ENCODE measurements at places on chromosomes 12 and 14.

DNA sequence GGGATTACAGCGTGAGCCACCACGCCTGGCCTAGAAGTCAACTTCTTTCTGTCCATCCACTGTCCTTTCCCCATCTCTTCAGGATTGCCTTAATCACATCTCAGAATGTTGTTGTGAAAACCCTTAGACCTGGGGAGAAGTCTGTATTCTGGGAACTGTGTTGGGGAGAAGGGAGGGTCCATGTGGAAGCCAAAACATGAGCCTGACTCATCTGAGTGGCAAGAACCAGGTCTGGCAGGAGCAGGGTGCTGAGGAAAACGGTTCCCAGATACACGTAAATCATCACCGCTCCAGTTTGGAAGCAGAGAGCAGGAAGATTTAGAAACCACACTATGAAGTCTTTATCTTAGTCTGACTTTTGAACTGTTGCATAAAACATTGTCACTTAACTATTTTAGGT lies 245.6 kb upstream of the RGS6 start:
- no peaks in the 10 kb centered on the region for H3K4me1 ChIP-seq
- H3K36me3 ChIP-seq, result peaks cover 36% of the 10 kb centered on the region
- H3K27me3 ChIP-seq, result no peaks in the 10 kb centered on the region
- DNase-seq, result no peak
- H3K27ac ChIP-seq, result no peak overlapping the region
- H3K4me3 ChIP-seq, result no peak overlapping the region

- no peaks in the 10 kb centered on the region for H3K36me3 ChIP-seq
- DNase-seq, result peak; percentile 31
- no peak overlapping the region for H3K4me3 ChIP-seq
- peaks cover 20% of the 10 kb centered on the region for H3K4me1 ChIP-seq
- peaks cover 6% of the 10 kb centered on the region for H3K27me3 ChIP-seq
Measured at GRCh38 chr12:13203034-13203922, 6.8 kb downstream of the EMP1 start.

DNA sequence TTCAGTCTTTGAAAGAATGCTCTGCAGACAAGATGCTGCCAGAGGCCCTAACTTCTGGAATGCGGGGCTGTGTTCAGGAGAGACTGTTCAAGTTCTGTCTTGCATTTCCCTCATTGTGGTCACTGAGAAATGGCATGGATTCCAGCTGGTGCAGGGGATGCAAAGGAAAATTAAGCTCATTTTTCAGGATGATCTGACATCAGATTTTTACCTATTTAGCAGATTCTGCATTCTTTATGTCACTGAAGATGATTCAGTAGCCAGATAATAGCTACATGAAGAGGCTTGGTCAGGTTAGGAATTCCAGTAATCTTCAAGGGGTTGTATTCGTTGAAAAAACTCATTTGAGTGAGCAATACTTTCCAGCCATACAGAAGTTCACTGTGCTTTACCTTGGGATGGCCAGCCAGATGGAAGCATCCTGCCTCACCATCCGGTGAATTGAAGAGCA lies 16.1 kb upstream of the MFAP5 start:
- no peak overlapping the region for H3K4me3 ChIP-seq
- no peak overlapping the region for H3K27ac ChIP-seq
- H3K27me3 ChIP-seq, result no peaks in the 10 kb centered on the region
- peaks cover 7% of the 10 kb centered on the region for H3K4me1 ChIP-seq

GRCh38 chr14:61372842-61373555 lies 51.6 kb downstream of the PRKCH start:
- H3K27ac ChIP-seq, result peak overlapping the region; percentile 93
- DNase-seq, result no peak
- H3K27me3 ChIP-seq, result no peaks in the 10 kb centered on the region
- peak overlapping the region; percentile 5 for H3K4me3 ChIP-seq
- H3K36me3 ChIP-seq, result peaks cover 82% of the 10 kb centered on the region
- H3K4me1 ChIP-seq, result peaks cover 72% of the 10 kb centered on the region

DNA sequence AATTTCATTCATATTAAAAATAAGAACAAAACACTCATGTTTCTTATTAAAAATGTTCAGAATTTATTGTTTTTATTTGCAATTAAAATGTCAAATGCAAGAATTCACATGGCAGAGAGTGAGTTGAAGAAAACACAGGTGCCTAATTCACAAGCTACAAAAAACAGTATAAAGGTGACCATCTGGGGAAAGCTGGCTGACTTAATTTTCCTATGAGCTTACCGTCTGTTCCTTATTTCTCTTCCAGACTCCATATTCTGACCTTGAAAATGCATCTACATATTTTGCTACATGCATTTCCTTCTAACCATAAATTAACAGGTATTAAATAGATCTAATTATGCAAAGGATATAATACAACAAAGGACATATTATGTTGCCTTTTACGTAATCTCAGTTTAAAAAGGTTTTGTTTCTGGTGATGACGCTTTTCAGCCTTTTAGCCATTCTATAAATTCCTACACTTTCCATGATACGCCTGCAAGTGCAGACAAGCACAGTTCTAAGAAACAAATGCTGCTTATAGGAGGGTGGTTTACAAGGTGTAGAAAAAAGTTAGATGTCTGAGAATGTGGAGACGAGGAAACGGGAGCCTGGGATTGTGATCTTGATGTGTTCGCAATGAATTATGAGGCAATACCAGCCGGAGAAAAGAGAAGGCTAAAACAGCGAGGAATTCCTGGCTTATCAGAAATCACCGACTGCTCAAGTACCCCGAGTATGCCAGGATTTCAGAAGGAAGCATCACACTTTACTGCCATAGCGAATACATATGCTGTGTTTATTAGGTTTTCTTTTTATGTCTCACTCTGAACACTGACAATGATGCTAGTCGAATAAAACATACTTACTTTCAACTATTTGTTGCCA lies 24.6 kb downstream of the LIN7A start:
- no peak for DNase-seq
- no peaks in the 10 kb centered on the region for H3K4me1 ChIP-seq
- no peaks in the 10 kb centered on the region for H3K27me3 ChIP-seq
- no peak overlapping the region for H3K27ac ChIP-seq
- no peak overlapping the region for H3K4me3 ChIP-seq

- no peak for DNase-seq
- H3K4me1 ChIP-seq, result peaks cover 9% of the 10 kb centered on the region
- no peaks in the 10 kb centered on the region for H3K27me3 ChIP-seq
- no peak overlapping the region for H3K4me3 ChIP-seq
Measured at GRCh38 chr14:99124482-99125105, 147.4 kb downstream of the BCL11B start.

GRCh38 chr12:52884526-52885293 lies 20.2 kb downstream of the KRT8 start:
- peaks cover 6% of the 10 kb centered on the region for H3K27me3 ChIP-seq
- no peaks in the 10 kb centered on the region for H3K36me3 ChIP-seq
- peaks cover 3% of the 10 kb centered on the region for H3K4me1 ChIP-seq
- no peak overlapping the region for H3K4me3 ChIP-seq

GRCh38 chr12:19110221-19110940 lies 19.2 kb upstream of the PLEKHA5 start:
- no peak for DNase-seq
- H3K4me3 ChIP-seq, result no peak overlapping the region
- peaks cover 1% of the 10 kb centered on the region for H3K27me3 ChIP-seq
- H3K36me3 ChIP-seq, result no peaks in the 10 kb centered on the region
- H3K27ac ChIP-seq, result no peak overlapping the region

DNA sequence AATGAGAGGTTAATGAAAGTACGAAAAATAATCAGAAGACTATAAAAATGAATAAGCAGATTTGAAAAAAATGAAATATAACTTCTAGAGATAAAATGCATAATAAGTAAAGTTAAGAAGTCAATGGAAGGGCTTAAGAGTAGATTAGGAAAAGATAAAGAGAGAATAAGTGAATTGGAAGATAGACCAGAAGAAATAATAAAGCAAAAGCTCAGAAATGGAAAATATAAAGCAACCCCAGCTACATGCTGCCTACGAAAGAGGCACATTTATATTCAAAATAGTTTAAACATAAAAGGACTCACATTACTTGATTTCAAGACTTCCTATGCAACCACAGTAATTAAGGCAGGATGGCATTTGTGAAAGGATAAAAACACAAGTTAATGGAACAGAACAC lies 19.9 kb downstream of the ZNF605 start:
- DNase-seq, result no peak
- H3K27ac ChIP-seq, result no peak overlapping the region
- no peaks in the 10 kb centered on the region for H3K4me1 ChIP-seq
- H3K4me3 ChIP-seq, result no peak overlapping the region
- H3K27me3 ChIP-seq, result no peaks in the 10 kb centered on the region
- peaks cover 57% of the 10 kb centered on the region for H3K36me3 ChIP-seq

DNA sequence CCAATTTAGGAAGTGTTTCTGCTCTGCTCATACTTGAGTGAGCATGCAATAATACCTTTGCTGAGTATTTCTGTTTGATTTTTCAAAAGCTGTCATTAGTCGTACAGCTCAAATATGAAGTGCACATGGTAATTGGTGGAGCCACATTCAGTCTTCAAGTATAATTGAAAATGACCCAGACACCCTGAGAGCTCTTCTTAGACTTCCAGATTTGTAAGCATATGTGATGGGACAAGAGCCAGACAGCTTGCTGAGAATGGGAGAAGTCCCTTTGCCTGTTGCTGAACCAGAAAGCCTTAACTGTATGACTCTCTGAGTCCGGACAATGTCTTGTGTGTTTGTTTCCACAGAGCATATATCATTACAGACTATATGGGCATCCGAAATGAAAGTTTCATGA lies 307.3 kb downstream of the TMEM117 start:
- H3K27ac ChIP-seq, result no peak overlapping the region
- no peaks in the 10 kb centered on the region for H3K27me3 ChIP-seq
- H3K4me1 ChIP-seq, result no peaks in the 10 kb centered on the region
- H3K4me3 ChIP-seq, result no peak overlapping the region

- no peak overlapping the region for H3K27ac ChIP-seq
- no peaks in the 10 kb centered on the region for H3K27me3 ChIP-seq
- no peaks in the 10 kb centered on the region for H3K4me1 ChIP-seq
- H3K36me3 ChIP-seq, result no peaks in the 10 kb centered on the region
- DNase-seq, result no peak
Measured at GRCh38 chr12:93925585-93926205, 222.7 kb upstream of the PLXNC1 start.

DNA sequence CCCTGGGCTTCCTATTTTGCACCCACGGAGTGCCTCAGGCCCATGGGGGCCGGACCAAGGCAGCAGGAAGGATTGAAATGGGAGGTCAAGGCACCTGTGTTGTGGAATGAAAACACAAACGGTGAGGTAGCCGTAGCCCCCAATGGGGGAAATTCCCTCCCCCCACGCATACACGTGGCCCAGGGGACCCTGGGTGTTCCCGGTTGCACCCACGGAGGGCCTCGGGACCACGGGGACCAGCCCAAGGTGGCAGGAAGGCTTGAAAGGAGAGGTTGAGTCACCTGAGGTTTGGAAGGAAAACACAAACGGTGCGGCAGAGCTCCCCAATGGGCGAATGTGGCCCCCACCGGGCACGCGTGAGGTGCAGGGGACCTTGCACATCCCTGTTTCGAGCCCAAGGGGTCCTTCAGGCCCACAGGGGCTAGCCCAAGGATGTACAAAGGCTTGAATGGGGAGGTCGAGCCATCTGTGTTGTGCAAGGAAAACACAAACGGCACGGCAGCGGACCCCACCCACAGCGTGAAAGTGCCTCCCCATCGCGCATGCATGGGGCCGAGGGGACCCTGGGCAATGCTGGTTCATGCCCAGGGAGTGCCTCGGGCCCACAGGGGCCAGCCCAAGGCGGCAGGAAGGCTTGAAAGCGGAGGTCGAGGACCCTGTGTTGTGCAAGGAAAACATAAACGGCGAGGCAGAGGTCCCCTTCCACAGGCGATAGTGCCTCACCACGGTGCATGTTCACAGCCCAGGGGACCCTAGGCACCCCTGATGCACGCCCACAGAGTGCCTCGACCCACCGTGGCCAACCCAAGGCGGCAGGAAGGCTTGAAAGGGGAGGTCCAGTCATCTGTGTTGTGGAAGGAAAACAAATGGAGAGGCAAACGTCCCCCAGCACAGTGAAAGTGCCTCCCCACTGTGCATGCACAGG lies 376.7 kb downstream of the ALG10 start:
- peaks cover 3% of the 10 kb centered on the region for H3K36me3 ChIP-seq
- no peaks in the 10 kb centered on the region for H3K27me3 ChIP-seq
- no peak overlapping the region for H3K27ac ChIP-seq
- H3K4me1 ChIP-seq, result no peaks in the 10 kb centered on the region
- H3K4me3 ChIP-seq, result no peak overlapping the region
